ENCODE measurements at places on chromosomes 7 and 10.

- no peak for DNase-seq
These were observed 245.2 kb downstream of the BUB3 start for GRCh38 chr10:123399276-123399839.

- DNase-seq, result no peak
These were observed 36.6 kb downstream of the RASGEF1A start for GRCh38 chr10:43230101-43230908.

GRCh38 chr10:46546591-46547540 lies 9.6 kb downstream of the GPRIN2 start:
- DNase-seq, result no peak

GRCh38 chr7:20787660-20788419 lies 1.2 kb upstream of the SP8 start:
- DNase-seq, result no peak

DNA sequence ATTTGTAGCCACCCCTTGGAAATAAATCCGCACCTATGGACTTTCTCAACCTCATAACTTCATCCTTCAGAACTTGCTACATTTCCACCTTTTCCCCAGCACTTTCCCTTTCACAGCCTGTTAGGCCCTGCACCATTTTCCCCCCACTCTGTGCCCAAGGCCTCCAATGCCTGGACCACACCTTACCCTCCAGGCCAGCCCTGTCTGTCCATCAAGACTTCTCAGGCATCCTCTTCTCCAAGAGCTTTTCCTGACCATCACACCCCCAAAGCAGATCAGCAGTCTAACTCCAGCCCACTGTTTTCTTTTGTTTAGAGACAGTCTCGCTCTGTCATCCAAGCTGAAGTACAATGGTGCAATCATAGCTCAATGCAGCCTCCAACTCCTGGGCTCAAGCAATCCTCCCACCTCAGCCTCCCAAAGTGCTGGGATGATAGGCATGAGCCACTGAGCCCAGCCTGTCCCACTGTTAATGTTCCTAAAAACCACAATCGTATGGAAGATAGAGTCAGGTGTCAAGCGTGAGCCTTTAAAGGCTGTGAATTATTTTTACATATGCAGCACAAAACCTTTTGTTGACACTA lies 116.8 kb downstream of the PARD3 start:
- no peak for DNase-seq

DNA sequence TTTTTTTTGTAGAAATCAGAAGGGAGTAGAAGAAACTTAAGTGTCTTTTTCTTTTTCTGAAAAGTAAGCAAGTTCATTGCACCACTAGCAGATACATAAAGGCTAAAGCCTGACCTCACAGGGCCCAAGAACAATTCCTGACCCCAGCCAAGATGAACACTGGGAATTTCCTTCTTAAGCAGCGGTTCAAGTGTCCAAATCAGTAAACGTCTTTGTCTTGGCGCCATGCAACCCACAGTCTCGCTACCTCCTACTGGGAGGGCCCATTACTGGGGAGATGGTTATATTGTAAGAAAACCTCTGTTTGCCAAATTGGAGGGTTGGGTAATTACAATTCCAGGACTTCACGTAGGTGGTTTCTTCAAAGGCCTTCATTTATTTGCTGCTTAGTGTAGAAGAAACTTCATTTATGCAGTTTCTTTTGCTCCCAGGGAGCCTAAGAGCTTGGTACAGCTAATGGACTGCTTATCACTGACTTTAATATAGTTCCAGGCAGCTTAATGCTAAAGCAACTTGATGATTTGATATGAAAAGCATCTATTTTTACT lies 58.3 kb upstream of the ADRB1 start:
- DNase-seq, result no peak

DNA sequence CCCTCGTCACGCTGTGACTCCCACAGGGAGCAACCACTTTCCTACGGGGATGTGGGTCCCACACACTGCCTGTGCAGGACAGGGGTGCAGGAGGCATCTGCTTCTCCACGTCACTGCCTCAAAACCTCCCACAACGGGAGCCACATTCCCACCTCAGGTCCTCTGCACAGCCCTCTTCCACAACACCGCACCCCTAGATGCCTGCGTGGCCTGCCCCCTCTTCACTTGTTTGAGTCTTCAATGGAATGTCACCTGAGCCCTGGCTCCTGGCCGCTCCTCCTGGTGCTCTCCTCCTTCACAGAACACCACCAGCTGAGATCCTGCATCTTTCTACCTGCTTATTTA lies 73.6 kb downstream of the MAD1L1 start:
- DNase-seq, result no peak

DNA sequence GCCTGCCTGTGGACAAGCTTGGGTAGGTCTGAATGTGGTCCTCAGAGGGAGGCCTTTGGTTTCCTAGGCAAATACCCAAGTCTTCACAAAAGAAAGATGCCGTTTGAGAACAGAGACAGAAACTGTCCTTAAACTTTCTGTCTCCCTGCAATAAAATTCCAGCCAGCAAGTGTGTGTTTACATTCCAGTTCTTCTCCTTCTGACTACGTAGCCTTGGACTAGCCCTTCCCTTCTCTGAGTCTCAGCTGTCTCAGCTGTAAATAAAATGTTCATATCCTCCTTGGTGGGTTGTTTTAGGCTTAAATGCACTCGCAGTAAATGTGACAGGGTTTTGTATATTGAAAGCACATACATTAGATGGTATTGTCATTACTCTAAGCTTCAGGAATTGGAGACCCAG lies 561.2 kb upstream of the MKI67 start:
- no peak for DNase-seq
